Mammary epithelial cell (primary cell): ENCODE measurements at places on chromosomes 6 and 20.

GRCh38 chr6:43143235-43144128 is 27.6 kb upstream of the SRF start:
- DNase-seq: peak; percentile 79

- DNase-seq: no peak
These were observed 136.9 kb downstream of the CD83 start for GRCh38 chr6:14254505-14254904.

- peak; percentile 95 for DNase-seq
These were observed 55.7 kb upstream of the PRND start for GRCh38 chr20:4666001-4666479.

GRCh38 chr20:9338101-9338500 is 176.3 kb upstream of the LAMP5 start:
- DNase-seq: no peak

- peak; percentile 52 for DNase-seq
These were observed 23.9 kb upstream of the PRL start for GRCh38 chr6:22320750-22321149.

GRCh38 chr6:18121580-18122127 is 823 bp downstream of the NHLRC1 start:
- no peak for DNase-seq

DNA sequence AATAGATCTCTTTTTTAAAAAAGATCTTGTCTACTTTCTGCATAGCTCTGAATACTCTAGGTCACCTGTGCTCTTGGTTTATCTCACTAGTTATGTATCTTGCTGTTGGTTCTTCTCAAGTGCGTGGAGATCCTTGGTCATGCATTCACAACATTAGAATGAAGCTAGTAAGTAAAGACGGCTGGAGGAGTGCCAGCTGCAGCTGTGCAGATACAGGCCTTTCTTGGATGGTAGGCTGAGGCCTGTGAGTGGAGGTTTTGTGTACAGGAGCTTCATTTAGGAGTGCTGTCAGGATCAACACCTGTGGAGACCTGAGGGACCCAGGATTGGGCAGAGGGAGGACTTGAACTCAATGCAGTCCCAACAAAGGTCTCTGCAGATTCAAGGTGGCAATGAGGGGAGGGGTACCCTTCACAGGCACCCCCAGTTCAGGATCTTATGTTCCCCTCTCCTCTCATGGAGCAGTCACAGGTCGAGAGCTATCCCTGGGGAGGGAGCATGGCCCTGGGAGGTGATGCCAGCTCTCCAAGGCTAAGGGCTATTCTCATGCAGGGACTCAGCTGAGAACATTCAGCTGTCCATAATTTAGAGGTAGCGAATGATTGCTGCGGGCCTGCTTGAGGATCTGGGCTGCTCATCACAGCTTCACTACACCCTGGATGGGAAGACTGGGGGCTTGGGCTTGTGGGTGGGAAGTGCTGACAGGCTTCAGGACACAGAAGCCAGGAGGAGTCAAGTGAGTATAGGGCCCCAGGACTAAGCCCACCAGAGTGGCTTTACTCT is 98.9 kb upstream of the ENPP5 start:
- DNase-seq: no peak

DNA sequence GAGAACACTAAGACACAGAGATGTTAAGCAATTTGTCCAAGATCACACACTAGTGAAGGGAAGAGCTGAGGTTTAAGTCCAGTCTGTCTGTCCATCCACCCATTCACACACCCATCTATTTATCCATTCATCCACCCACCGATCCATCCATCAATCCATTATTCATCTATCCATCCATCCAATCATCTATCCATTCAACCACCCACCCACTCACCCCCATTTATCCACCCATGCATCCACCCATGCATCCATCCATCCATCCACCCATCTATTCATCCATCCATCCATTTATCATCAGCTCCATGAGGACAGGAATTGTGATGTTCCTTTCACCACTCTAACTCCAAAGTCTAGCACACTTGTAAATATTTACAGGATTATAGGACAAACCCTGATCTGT is 242.3 kb upstream of the PMEPA1 start:
- no peak for DNase-seq

- no peak for DNase-seq
These were observed 69.5 kb upstream of the LTV1 start for GRCh38 chr6:143773506-143774150.

- no peak for DNase-seq
These were observed 86.2 kb downstream of the CDS2 start for GRCh38 chr20:5212907-5213487.

- DNase-seq: no peak
These were observed 27.0 kb downstream of the PNLDC1 start for GRCh38 chr6:159826968-159827647.

GRCh38 chr6:149060985-149061760 is 256.3 kb upstream of the TAB2 start:
- no peak for DNase-seq

- DNase-seq: no peak
These were observed 146.2 kb upstream of the MLN start for GRCh38 chr6:33949877-33950435.

DNA sequence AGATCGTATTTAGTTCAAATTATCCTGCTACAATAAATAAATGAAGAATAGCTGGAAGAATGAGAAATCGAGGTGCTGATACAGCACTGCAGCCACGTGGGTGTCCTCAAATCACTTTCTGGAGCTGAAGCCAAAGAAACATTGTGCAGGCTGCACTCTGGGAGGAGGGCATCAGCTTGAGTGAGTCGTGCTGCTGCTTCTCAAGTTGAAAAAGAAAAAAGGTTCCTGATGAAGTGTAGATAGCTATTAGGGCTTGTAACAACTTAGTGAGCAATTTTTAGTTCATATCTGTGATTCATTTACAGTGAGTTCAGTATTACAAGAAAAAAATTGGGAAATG is 40.5 kb downstream of the DSE start:
- DNase-seq: peak; percentile 49

DNA sequence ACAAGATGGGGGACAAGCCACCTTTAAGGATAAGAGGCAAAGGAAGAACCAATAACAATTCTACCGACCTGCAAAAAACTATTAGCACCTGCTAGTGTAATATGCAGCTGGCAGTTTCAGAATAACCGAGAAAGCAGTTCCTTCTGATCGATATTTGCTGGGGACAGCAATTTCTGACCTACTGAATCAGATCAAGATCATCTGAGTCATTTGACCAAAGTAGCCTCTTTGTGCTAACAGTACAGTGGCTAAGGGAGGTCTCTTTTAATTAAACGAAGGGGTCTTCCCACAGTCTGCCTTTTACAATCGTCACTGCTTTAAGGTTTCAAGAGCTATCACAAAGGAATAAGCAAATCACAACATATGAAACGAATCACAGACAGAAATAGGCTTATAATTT is 318.9 kb downstream of the BTBD9 start:
- no peak for DNase-seq

GRCh38 chr6:28658475-28659249 is 133.0 kb downstream of the GPX5 start:
- peak; percentile 5 for DNase-seq

DNA sequence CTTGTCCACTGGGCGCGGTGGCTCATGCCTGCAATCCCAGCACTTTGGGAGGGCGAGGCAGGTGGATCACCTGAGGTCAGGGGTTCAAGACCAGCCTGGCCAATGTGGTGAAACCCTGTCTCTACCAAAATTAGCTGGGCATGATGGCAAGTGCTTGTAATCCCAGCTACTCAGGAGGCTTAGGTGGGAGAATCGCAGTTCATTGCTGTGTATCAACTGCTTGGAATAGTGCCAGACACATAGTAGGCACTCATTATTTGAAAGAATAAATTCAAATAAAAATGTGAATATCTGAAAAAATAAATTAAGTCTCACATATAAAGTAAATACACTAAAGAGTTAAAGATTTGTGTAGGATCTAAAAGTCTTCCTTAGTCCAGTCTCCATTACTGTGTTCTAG is 1.9 kb downstream of the PAK1IP1 start:
- DNase-seq: no peak

DNA sequence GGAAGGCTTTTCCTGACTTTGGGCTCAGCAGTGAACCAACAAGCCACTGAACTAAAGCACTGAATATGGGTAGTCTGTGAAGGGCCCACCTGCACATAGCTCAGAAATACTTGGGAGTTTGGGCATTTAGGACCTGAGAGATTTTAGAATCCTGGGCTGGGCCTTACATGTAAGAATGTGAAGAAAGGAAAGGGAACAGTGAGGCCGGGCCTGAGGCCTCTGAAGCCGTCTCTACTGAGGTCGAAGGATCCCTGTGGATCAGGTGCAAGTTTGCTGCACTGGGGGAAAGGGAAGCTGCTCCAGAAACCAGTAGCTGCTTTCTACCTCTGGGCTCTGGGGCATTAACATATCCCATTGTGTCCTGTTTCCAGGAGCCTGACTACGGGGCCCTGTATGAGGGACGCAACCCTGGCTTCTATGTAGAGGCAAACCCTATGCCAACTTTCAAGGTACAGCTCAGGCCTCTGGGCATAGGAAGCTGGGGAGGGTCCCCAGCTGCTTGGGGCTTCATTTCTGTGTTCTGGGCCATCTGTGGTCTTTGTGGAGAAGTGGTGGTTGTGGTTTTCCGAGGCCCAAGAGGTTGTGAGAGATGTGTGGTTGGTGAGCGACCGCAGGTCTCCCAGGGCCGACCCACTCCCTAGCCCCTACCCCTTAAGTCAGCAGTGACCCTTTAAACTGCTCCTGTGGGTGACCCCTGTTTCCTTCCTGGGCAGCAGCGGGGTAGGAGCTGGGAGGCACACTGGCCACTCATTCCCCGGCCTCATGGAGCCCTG is 30.3 kb downstream of the PLCG1 start:
- DNase-seq: no peak

DNA sequence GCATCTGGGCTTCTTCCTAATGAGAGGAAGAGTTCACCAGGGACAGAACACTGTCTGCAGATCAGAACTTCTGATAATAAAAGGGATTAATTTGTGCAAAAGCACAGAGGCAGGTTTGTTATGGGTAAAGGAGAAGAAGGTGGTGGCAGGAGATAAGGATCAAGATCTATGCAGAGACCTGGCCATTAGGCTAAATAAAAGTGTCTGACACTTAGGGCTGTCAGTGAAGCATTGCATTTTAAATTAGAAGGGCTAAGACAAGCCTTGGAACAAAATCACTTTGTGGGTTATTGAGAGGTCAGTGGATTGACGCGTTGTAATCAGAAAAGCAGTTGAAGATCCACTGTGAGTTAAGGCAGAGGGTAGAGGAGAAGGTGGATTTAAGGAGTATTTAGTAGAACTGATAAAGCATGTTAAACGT is 76.8 kb downstream of the MAP3K4 start:
- no peak for DNase-seq

DNA sequence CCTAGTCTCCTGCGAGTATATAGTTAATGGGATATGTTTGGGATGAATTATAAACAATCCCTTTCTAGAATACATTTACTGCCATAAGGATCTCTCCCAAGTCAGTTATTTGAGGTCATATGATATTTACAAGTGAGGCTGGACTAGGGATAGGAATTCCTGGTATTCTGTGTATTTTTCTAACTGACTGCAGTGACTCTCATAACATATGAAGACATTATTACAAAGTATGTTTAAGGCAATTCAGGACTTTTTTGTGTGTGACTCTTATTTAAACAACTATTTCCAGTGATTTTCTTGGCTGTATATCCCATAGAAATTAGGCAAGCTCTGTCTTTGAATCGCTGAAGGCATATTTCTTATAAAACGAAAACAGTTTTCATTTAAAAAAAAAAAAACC is 18.4 kb upstream of the TNFAIP3 start:
- DNase-seq: no peak

DNA sequence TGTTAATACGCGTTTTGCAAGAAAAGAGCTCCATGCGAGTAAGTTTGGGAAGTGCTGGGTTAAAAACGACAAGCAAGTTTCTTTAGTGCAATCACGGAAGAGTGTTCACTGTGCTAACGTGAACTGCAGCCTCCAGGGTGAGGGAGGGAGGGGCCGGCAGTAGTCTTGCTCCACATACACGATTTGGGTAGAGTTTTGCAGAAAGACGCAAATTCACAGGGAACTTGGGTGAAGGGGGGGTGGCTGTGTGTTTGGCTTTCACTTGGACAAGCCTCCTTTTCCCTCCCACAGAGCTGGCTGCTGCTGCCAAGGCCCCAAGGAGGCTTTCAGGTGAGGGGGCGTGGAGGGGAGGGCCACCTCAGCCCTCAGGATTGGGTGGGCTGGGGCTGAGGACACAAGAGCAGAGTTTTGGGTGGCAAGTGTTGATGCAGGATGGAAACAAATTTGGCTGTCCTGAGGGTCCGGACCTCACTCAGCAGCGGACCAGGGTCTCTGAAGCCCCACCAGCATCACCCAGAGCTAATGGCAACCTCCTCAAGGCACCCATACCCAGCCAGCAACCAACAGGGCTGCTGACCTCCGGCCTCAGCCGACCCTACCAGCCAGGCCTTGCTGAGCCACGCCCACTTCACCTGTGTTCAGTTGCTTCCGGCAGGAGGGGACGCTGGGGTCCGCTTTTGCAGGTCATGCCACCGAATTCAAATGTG is 204.5 kb downstream of the ERMARD start:
- no peak for DNase-seq
